ENCODE measurements at places on chromosomes 5 and 9.

DNA sequence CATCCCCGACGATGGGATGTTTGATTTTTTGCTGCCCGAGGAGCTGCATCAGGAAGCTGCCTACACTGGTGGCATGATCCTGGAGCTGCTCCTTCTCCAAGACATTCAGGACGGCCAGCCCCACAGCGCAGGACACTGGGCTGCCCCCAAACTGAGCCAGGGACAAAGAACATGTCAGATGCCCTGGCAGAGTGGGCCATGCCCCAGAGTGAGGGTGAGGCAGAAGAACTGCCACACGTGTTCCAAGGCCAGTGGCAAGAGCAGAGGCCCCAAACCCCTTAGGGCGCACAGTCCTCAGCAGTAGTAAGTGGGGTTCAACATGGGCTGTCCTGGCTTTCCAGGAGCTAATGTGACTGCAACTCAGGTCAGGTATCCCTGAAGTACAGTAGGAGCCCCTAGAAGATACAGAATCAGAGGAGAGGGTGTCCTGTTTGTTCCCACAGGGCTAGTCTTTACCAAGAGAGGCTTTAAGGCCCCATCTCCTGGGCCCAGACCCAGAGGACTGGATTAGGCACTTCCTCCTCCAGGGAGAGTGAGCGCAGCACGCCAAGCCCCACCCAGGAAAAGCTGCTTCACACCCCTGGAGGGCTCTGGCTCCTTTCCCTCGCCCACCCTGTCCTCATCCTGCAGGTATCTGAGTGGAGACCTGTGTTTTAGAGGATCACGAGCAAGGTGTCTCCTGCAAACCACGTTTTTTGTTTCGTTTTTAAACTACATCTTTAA lies 11.1 kb downstream of the HNRNPAB start:
- no peak for DNase-seq

DNA sequence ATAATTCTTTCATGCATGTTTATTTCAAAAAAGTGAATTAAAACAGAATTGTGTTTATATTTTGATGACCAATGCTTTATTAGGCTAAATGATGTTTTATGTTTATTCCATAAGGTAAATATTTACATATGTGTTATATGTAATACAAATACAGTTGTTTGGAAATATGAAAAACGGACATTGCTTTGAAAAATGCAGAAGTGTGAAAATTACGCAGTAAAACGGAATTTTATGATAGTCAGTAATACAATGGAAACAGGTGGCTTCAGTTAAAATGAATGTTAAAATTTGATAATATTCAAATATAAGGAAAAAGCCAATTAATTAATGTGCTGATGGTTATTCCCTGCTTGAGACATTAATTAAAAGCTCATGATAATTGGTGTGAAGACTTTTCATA lies 1633.8 kb downstream of the MAT2B start:
- DNase-seq: no peak

DNA sequence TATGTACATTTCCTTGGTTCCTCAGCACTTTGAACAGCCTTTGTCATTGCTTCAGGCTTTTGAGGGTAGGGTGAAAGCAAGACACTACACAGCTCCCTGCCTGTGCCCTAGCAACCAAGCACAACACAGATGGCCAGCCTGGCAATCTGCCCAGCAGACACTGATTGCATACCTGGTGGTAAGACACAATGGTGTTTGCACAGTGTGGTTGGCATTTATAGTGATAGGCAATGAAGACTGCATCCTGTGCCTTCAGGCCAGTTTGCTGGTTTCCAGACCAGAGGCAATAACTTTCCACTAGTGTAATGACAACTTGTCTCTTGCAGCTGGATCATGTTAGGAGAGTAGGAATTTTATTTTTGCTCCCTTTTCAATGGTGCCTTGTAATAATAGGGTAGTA lies 144.5 kb upstream of the TNC start:
- DNase-seq: no peak

DNA sequence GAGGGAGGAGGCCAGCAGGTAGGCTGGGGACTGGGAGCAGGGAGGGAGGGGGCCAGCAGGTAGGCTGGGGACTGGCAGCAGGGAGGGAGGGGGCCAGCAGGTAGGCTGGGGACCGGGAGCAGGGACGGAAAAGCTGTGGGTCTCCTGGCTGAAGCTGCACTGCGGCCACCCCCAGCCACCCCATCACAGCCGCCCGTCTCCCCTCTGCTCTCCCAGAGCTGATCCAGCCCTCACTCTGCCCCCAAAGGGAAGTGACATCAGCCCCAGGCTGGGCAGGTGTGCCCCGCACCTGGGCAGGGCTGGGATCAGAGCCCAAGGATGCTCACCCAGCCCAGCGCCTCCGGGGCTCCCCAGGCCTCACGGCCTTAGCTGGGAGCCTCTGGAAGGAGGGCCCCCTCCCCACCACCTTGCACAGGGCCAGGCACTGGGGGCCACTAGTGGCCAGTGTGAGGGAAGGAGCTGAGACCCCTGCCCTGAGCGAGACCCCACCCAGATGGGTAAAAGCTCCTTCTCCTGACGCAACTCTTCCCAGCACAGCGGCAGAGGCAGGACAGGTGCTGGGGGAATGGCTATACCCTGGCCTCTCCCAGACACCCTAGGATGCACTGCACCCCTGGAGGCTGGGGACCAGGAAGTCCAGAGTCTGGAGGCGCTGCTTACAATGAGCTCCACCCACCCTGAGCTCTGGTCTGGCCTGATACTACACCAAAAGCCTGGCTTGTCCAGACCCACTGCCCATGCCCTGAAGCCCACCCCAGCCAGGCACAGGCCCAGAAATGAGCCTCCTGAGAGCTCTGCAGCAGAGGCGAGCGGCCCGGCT lies 11.6 kb downstream of the AGPAT2 start:
- DNase-seq: no peak

DNA sequence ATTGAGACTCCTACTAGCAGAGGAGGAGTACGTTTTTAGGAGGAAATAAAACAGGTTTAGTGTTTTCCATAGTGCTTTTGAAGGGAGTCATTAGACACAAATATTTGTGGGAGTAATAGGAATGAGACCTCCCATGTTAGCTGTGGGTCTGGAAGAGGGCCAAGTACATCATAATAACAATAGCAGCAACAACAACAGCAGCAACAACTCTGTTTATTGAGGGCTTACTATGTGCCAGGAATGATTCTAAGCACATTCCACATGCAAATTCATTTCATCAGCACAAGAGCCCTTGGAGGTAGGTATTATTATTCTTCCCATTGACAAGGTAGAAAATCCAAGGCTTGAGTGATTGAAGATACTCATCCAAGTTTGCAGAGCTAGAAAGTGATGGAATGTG lies 384.2 kb upstream of the RPS23 start:
- DNase-seq: no peak

- DNase-seq: no peak
These were observed 83.7 kb downstream of the TARS1 start for GRCh38 chr5:33524476-33524875.

GRCh38 chr9:7756088-7756487 lies 43.5 kb downstream of the DMAC1 start:
- DNase-seq: peak; percentile 6

GRCh38 chr5:31855134-31856040 lies 216.5 kb downstream of the PDZD2 start:
- no peak for DNase-seq

DNA sequence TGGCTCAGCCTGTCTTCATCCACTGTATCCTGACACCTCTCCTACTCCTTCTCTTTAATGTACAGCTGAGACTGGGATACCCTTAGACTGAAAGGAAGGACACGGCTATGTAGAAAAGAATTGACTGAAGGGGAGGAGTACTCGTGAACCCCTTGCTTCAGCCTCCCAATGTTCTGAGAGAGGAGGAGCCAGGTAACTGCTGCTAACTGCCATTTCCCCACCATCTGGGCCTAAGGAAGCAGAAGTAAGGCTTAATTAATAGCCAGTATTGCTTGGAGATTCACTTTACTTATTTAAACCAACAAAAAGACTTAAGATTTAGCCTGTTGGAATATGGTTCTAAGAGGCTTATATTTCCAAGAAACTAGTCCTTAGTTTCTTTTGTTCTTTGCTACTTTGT lies 18.8 kb upstream of the RGS3 start:
- DNase-seq: no peak

Measured in activated naive CD4-positive, alpha-beta T cell treated with Interleukin-2 at 50 U/mL for 16 hours (primary cell).